ENCODE measurements at places on chromosomes 2 and 18.

DNA sequence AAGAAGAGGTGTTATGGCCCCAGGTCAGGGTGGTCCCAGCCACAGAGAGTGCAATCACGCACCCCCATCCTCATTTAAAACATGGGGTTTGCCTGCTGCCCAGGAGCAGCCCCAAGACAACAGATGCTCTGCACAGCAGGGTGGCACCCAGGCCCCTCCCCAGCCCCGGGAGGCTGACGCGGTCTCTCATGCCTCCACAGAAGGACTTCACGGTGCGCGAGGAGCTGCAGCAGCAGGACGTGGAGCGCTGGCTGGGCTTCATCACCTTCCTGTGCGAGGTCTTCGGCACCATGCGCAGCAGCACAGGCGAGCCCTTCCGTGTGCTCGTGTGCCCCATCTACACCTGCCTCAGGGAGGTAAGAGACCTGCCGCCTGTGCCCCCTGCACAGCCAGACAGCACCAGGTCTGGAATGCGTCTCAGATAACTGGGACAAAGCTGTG lies 133.7 kb downstream of the SMAD7 start:
- no peak for DNase-seq

DNA sequence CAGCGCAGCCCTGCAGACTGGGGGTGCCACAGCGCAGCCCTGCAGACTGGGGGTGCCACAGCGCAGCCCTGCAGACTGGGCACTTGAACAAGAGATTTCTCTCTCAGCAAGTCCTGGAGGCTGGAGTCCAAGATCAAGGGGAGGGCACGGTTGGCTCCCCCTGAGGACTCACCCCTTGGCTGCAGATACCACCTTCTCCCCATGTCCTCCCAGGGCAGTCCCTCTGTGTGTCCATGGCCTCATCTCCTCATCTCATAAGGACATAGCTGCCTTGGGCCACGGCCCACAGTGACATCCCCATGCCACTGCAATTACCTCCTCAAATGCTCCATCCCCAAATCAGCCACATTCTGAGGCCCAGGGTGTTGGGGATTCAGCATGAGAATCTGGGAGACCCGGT lies 98.2 kb downstream of the TPO start:
- DNase-seq = no peak

DNA sequence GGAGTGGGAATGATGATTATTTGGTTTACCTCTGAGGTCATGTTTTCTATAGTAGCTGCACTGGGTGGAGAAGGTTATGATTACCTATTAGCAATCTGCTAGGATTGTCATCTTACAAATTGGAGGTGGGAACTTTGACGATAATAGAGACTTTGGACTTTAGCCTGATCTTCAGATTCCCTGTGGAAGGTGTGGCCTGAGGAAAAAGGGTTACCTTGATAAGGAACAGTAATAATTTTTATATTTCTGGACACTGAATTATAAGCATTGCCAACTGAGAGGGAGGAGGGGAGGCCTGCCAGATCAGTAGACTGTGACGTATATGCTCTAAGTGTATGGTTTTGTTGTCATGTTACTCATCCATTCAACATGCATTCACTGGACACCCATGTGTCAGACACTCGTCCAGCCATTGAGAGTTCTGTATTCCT lies 183.4 kb upstream of the FOSL2 start:
- DNase-seq = no peak

DNA sequence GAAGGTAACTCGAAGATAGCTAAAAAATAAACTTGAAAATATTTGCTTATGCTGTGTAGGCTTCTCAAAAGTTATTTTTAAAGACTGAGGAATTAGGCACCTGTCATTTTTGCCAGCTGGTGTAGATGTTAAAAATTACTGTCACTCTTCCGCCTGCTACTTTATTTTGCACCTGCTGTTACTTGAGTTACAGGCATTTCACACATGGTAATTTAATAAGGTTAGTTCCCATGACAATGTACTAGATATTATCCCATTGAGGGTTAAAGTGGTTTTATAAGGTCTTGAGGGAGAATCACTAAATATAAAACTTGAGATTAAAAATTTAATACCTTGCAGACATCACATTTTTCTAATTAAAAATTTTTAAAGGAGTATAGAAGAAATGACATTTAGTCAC lies 26.6 kb downstream of the MYL1 start:
- no peak for DNase-seq

- DNase-seq = no peak
Measured at GRCh38 chr18:44771956-44772917, 91.5 kb downstream of the SETBP1 start.

Measured in renal cortex interstitium (tissue), 15 donors.